AG08395 (cell line): ENCODE measurements at places on chromosomes 6 and 20.
A peak's percentile ranks its signal among the peaks of the same experiment; 100 is the strongest.

DNA sequence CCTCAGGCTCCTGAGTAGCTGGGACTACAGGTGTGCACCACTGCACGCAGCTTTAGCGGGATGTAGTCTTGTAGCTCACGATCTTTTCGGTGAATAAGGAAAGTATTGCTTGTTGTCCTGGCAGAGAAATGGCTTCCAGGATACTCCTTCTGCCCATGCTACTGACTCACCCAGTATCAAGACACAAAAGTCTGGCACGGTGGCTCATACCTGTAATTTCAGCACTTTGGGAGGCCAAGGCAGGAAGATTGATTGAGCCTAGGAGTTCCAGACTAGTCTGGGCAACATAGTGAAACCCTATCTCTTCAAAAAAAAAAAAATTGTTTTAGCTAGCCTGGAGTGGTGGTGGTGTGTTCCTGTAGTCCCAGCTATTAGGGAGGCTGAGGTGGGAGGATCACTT lies 40.9 kb upstream of the B4GALT5 start:
- DNase-seq: no peak

- no peak for DNase-seq
Observed at GRCh38 chr20:37941332-37941731, 38.4 kb downstream of the VSTM2L start.

GRCh38 chr6:141403827-141404226 lies 728.9 kb upstream of the GJE1 start:
- DNase-seq: peak; percentile 24

DNA sequence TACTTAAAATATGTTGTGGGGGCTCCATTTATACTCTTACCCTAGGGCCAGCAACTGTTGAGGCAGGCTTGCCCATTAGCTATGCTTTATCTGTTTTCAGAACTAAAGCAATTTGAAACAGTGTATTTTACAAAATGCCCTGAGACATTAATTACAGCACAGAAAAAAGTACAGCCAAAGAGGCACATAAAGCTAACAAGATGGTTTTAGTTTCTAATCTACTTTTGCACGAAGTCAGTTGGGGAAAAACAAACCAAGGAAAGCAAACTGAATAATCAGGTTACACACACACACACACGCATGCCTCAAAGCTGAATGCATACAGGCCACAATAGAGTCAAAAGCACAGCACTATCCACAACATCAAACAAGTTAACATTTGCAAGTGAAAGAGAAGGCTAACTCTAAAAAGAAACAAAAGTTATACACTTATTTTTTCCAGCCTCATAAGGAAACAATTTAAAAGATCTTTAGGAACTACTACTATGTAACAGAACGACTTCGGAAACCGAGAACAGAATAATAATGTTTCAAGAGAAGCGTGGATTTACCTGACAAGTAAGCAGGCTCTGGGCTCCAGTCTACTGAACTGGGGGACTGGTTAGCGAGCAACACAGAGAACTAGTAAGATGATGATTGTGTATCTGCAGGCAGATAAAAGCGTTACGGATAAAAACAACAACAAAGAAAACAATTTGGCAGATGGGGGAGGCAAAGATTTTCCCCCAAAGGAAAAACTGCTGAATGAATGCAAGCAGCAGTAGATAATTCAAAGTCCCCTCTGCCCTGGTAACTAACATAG lies 1.7 kb downstream of the SYCP2 start:
- no peak for DNase-seq

GRCh38 chr6:163375361-163375760 lies 39.2 kb upstream of the QKI start:
- no peak for DNase-seq

DNA sequence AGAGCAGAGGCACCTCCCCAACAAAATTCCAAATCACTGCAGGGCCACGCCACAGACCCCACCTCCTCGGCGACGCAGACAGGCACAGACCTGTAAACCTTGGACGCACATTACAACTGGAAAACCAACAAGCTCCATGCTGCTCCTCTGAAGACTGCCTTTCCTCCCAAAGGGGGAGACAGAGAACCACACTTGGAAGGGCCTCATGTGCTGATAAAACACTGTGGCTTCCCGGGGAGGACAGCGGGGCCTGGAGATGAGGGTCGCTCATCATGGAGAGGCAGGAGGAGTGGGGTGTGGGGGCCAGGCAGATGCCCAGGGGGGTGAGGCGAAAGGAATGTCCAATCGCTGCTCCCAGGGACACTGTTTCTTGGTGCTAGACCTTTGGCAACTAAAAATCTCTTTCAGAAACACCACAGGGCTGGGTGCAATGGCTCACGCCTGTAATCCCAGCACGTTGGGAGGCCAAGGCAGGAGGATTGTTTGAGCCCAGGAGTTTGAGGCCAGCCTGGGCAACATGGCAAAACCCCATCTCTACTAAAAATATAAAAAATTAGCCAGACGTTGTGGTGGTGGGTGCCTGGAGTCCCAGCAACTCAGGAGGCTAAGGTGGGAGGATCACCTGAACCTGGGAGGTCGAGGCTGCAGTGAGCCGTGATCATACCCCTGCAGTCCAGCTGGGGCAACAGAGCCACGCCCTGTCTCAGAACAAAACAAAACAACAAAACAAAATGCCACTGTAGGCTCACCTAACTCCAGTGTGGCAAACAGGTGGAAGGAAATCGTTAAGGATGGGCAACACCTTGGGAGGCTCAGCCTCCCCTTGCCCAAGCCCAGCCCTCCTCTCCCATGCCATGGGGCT lies 53.8 kb downstream of the ABHD12 start:
- DNase-seq: peak; percentile 20

DNA sequence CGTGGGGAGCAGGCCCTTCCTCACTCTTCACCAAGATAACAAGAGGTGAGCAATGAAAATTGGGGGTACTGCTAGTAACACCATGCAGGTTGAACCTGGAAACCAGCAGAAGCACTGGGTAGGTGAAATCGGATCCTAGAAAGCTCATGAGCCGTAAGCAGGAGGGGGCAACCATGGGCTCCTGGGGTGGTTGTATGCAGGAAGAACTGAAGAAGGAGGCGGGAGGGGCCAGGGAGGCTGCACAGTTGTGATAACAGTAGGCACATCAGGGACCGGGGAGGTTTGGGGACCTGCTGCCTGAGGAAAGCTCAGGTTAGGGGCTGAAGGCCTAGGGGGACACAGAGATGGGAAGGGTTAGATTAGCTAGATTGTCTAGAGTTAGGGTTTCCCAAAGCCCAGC lies 5.6 kb upstream of the LY6G5C start:
- DNase-seq: no peak

GRCh38 chr6:1869308-1869707 lies 259.6 kb downstream of the FOXC1 start:
- no peak for DNase-seq

DNA sequence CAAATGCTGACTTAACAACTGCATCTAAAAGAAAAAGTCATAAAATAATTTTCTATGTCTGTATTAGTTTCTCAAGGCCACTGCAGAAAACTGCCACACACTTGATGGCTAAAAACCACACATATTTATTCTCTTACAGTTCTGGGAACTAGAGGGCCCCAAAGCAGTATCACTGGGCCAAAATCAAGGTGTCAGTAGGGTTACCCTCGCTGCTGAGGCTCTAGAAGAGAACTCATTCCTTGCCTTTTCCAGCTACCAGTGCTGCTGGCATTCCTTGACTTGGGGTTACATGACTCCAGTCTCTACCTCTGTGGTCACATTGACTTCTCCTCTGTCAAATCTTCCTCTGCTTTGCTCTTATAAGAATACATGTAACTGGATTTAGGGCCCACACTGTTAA lies 124.6 kb upstream of the THEMIS start:
- DNase-seq: no peak

DNA sequence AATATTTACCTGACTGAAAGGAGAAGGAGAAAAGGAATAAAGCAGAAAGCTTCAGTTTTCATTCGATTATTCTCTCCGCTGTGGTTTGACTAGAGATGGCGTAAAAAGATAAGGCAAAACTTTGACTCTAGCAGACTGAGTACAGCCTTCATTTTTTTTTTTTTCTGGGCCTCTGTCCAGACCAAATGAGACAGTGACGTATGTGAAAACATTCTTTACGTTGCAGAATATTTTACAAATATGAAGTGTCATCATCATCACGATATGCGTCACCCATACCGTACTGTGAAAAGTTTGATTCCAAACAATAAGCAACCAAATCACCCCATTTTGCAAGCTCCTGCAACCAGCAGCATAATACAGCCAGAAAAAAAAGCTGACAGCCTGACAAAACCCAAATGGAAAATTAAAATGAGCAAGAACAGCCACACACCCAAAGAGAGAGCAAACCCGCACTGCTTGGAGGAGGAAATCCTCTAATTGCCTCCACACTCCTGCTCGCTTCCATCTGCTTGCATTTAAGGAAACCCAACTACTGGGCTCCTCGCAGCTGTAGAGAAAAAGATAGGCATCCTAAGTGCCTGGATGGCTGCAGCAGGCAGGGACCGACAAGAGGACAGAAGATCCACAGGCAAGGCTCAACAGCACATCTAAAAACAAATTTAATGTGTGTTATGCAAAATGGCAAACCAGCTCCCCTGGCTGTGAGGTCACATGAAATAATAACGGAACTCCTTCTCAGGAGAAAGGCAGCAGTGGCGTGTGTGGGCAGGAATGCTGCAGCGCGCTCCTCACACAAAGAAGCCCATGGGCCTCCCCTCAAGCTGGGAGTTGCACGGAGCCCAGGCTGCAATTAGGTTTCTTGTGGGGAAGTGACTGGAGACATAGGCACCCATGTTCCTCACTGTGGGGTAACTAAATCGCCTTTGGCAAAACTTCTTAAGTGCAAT lies 113.1 kb downstream of the FYN start:
- peak; percentile 67 for DNase-seq

DNA sequence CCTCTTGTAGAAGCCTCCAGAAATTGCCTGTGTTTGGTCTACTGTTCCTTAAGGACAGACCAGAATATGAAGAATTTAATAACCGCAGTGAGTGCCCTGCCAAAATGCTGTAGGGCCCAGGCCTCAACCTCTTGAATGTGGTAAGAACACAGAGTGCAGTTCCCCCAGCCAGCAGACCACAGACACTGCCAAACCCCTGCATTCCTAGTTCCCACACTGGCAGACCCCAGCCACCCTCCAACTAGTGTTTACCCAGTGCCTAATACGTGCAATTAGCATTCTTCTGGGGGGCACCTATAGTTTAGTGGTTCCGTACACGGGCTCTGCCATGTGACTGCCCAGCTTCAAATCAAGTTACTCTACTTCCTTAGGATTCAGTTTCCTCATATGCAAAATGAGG lies 51.7 kb downstream of the STK35 start:
- DNase-seq: no peak

GRCh38 chr6:49980898-49981297 lies 11.5 kb upstream of the DEFB113 start:
- DNase-seq: peak; percentile 52

- DNase-seq: peak; percentile 79
Observed at GRCh38 chr6:30820193-30820592, 64.1 kb upstream of the DDR1 start.

GRCh38 chr6:128519132-128519930 lies 1.1 kb downstream of the PTPRK start:
- peak; percentile 20 for DNase-seq

DNA sequence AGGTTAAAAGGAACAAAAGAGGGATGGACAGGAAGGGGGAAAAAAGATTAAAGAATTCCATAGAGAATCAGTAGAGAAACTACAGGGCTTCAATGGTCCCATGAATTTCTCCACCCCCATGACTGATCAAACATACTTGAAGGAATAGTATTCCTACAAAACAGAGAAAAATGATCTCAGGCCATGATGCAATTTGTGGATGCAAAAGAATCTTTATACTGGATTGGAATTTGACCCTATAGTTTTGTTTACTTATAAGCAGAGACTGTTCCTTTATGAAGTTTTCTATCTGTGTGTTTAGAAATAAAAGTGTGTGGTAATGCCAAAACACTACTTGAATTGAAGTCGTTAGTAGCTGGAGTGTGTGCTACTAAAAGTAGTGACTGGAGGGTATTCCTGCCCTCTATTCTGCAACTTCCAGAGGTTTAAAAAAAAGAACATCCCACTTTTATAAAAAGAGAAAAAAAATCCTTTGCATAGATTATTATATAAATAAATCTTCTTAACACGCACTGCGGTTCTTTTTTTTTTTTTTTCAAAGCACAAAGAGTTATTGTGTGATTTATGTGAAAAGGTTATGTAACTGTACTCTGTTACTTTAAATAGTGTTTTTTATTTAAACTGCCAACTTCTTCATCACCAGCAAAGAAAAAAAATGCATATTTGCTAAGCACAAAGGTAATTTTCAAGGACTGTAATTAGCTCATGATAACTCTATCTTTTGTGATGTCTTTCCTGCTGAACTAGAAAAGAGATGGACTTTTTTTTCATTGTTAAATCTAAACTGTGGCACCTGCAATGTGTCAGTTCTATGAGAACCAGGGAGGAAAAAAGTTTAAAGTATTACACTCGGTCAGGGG lies 214.5 kb upstream of the CITED2 start:
- no peak for DNase-seq

DNA sequence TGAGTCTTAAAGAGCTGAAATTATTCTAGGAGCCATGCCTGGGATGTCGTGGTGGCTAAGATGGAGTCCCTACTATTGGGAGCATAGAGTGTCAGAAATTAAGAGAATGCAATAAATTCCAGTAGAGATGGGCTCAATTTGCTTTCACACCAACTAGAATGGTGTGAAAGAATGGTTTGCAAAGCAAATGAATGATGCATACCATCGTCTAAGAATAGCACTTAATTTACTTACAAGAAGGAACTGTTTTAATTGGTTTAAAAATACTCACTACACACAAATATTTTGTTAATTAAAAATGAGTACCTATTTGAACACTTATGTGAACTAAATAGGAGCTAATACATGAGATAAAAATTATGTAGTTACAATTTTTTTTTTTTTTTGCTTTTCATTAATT lies 132.6 kb downstream of the GMPR start:
- DNase-seq: no peak

DNA sequence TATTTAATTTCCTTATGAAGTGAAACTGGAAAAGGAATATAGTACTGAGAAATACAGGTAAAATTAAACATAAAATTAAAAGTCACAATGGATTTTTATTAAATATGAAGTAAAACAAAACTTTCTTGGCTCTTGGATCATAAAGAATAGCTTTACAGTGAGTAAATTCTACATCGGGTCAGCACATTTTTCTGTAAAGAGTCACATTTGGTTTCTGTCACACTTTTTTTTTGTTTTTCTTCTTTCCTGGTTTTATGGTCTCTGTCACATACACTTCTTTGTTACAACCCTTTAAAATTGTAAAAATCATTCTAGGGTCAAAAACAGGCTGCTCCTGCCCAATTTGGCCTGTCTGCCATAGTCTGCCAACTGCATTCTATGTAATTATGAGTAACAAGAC lies 254.4 kb upstream of the POU3F2 start:
- peak; percentile 10 for DNase-seq

- peak; percentile 21 for DNase-seq
Observed at GRCh38 chr6:140178520-140178919, 804.1 kb upstream of the CITED2 start.

- no peak for DNase-seq
Observed at GRCh38 chr6:25132934-25133333, 146.2 kb upstream of the CARMIL1 start.

DNA sequence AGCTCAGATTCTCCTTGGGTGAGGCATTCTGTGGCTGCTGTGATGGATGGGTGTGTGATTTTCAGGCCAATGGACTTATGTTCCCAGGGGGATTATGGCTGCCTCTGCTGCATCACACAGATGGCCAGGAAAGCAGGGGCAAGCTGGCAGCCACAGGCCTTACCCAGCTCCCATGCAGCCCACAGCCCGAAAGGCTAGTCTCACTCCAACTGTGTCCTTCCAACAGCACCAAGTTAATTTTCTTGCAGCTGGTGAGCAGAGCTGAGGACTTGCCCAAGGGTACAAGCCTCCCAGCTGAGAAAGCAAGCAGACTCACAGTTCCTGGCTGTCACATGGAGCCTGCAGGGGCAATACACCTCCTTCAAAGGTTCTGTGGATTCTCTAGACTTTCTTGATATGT lies 155.2 kb upstream of the KHDRBS2 start:
- DNase-seq: no peak
